ENCODE measurements at places on chromosomes 16 and 17.

DNA sequence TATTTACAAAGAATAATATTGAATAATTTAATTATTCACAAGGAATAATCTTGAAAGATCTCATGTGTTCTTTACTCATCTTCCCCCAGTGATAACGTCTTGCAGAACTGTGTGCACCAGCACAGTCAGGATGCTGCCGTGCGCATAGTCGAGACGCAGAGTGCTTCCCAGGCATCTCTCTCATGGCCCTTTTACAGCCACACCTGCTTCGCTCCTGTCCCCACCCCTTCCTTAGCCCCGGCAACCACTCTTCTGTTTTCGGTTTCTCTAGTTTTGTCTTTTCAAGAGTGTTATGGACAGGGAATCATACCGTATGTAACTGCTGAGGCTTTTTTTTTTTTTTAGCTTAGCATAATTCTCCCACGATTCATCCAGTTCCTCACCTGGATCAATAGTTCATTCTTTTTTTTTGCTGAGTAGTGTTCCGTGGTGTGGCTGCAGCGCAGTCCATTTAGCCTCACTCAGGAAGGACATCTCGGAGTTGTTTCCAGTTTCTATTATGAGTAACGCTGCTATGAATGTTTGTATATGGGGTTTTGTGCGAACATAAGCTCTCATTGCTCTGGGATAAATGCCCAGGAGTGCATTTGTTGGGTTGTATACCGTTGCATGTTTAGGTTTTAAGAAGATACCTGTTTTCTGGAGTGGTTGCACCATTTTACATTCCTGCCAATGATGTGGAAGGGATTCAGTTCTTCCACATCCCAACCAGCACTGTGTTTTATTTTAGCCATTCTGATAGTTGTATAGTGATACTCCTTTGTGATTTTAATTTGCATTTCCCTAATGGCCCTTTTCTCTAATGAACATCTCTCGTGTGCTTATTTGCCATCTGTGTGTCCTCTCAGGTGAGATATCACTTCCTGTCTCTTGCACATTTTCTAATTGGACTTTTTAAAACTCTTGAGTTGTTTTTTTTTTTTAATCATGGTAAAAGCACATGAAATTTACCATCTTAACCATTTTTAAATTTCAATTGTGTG is 47.6 kb downstream of the SEC14L1 start:
- DNase-seq: no peak

- DNase-seq: no peak
Measured at GRCh38 chr16:49017501-49017900, 264.1 kb downstream of the CBLN1 start.

GRCh38 chr16:87919681-87919994 is 16.7 kb downstream of the CA5A start:
- DNase-seq: no peak

DNA sequence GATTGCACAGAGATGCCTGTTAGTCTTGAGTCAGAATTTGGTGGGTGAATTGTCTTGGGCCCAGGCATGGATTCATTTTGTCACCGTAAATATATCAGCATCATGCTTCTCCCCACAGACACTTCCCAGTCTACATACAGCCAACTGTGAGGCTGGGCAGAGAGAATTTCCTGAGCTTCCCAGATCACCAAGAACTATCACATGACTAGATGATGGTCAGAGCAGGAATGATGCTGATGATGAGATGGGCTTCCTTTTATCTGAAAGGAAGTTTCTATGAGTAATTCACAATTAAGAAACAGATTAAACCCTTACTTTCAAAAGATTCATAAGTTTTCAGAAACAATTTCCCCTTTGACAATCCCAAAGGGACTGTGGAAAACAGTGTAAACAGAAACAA is 323 bp upstream of the KRTAP9-9 start:
- DNase-seq: no peak

DNA sequence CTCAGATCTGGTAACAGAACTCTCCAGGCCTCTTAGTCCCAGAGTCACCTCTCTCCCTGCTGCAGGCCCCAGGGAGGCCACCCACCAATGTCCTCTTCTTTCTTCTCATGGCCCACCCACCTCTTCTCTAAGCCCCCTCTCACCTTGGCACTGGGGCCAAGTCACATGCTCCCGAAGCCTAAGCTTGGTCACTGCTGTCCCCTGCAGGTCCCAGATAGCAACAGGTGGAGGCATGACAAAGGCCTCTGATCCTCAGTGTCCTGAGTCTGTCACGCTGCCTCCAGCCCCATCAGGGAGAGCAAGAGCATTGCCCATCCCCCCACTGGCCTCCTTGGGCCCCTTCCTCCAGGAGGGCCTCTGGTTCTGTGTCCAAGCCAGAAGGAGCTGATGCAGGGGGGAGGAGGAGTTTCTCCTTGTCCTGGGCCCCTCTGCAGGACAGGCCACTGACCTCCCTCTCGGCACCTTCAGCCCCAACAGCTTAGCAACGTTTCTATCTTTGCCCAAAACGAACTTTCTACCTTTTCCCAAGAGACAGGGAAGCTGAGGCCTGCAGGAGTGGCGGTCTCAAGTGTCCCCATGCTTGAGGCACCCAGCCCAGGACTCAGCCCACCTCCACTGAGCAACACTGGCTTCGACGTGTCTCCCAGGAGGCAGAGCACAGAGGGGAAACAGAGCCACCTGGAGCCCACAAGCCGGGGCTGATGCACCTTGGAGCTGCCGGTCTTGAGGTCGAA is 8.6 kb downstream of the P2RX1 start:
- DNase-seq: no peak

- DNase-seq: no peak
Measured at GRCh38 chr16:4882633-4883285, 35.5 kb downstream of the UBN1 start.

- DNase-seq: no peak
Measured at GRCh38 chr17:34755371-34755770, 176.0 kb downstream of the TMEM132E start.

DNA sequence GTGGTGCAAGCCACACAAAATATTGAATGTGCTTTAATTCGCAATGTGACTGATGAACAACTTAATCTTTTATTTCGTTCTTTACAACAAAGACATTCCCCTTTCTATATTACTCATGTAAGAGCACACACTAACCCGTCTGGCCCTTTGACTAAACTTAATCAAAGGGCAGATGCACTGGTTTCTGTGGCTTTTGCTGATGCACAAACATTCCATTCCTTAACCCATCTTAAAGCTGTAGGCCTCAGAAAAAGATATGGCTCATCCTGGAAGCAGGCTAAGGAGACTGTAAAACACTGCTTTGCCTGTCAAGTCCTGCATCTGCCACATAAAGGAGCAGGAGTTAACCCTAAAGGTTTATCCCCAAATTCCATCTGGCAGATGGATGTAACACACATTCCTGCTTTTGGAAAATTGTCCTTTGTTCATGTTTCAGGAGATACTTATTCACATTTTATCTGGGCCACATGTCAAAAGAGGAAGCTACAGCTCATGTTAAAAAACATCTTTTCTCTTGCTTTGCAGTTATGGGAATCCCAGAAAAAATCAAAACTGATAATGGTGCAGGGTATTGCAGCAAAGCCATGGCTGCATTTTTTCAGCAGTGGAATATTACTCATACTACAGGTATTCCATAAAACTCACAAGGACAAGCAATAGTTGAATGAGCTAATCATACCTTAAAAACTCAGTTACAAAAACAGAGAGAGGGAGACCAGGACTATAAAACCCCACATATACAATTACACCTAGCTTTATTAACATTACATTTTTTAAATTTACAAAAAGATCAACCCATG is 137.2 kb downstream of the AHSP start:
- no peak for DNase-seq

GRCh38 chr16:70257391-70257790 is 5.7 kb upstream of the EXOSC6 start:
- no peak for DNase-seq
